ENCODE measurements at places on chromosomes 6 and 20.

- no peak for DNase-seq
Measured at GRCh38 chr6:43887906-43888683, 118.1 kb downstream of the VEGFA start.

GRCh38 chr6:14270142-14270893, 152.7 kb downstream of the CD83 start:
- DNase-seq: no peak

DNA sequence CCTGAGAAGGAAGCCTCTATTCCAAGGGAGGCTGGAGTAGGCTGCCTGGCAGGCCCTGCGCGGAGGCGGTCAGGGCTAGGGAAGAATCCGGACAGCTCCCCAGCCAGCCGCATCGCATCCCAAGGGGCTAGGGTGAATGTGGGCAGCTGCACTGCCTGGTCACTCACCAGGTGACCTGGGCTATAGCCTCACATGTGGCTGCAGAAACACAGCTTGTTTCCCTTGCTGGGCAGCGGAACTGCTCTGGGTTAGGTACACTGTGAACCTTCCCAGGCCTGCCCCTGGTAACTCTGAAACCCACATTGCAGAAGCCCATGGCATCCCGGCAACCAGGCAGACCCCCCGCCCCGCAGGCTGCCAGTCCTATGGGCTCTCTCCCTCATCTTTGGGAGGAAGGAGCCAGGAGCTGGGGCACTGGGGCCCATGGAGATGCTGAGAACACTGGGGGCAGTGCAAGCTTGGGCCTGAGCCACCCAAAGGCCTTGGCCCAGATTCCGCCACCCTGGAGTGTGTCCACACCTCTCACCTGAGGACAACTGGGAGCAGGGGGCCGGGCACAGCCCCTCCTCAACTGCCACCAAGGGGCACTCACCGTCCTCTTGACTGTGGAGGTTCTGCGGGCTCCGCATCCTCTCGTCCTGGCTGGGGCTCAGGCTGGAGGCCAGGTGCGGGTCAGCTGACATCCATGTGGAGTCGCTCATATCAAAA, 111.0 kb downstream of the NOL4L start:
- no peak for DNase-seq

DNA sequence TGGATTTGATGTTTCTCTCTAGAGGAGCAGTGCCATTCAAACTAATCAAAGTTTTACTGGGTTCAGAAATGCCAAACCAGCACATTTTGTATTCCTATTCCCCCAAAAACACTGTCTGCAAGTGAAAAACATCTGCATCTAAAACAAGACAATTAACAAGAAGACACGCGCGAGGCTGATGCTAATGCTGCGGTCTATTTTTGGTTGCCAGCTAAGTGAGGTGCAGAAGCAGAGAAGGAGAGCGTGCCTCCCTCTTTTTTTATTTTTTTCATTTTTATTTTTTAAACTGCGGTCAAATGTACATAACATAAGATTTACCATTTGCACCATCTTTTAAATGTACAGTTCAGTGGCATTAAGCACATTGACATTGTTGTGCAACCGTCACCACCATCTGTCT, 641.1 kb downstream of the DHX35 start:
- no peak for DNase-seq

DNA sequence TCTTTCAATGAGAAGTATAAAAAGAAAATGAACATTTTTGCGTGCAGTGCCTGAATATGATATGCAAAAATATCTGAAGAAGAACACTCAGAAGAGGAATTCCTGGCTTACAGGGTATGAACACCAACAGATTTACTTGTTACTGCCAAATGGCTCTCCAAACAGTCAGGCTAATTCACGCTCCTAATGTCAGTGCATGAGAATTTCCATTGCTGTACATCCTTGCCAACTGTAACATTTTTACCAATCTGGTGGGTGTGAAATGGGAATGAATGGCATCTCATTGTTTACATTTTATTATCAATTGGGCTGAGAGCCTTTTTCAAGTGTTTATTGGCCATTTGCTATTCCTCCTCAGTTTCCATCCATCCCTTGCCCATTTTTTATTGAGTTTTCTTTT, 365.3 kb upstream of the MAP3K7 start:
- DNase-seq: no peak

DNA sequence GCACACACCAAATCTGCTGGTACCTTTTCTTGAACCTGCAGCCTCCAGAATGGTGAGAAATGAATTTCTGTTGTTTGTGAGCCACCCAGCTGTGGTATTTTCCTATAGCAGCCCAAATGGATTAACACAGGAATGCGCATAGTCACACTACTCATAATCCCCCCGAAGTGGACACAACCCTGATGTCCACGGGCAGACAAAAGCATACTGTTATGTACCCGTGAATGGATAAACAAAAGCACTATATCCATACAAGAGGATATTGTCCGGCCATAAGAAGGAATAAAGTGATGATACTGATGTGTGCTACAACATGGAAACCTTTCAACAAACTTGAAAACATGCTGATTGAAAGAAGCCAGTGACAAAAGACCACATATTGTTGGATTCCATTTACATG, 25.1 kb upstream of the RPP40 start:
- DNase-seq: no peak

DNA sequence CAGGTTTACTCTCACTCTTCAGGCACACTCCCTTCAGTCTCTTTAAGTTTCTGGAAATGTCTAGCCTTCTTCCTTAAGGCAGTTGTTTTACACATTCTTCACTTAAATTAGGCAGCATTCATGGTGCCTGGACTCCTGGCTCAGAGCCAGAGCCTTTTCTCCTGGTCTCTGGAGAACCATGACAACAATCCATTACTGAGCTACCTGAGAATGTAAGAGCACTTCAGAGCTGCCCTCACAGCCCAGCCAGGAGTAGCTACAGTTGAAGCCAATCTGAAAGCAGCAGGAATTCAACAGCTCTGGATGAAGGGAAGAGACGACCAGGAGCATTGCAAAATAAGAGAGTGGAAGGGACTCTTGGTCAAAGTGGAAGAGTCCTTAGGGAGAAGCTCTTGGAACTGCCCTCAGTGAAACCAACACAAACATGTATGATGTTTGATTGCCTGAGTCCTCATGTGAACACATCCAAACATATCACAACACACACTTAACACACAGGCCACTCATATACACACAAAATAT, 416.8 kb upstream of the SPTLC3 start:
- no peak for DNase-seq

DNA sequence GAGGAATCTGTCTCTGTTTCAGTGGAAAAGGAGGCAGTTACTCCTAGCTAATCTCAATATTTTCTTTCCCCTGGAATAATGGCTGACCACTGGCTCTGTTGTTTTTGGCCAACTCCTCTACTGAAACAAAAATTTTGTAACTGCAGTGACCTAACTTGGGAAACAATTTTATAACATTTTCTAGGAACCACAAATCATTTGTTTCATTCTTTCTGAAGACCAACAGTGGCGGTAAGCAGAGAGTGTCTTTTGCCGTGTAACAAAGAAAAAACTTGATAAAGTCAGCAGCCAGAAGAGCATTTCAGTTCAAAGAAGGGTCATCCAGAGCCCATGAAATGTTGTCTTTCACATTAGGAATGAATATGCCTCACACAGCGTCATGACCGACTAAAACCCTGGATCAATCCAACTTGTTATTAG, 11.8 kb upstream of the BFSP1 start:
- peak; percentile 97 for DNase-seq

DNA sequence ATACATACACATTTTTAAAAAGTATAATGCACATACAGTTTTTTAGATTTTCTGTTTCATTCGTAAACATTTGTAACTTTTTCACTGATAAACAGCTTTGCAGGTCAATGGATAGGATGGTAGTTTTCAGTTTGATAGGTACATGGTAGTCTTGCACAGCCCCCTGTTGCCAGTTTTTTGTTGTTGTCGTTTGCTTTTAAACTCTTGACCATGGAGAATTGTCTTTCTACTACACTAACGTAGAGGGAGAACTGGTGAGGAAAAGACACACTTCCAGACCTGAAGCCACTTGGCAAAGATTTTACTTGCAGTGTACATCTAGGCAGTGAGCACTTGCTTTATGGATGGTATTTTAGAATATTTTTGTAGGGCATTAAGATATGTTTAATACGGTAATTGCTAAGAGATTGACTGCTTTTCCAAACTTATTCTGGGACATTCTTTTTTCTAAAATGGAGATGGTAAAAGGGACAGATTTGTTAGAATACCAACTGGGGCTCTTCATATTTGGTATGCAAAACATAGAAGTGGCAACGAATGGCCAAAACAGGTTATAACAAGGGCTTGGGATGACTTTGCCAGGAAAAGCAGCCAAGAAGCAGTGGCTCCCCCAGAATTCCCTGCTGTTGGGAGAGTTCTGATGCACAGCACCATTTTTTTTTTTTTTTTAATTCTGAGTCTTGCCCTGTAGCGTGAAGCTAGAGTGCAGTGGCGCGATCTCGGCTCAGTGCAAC, 1.5 kb downstream of the PYGB start:
- peak; percentile 18 for DNase-seq
